RWPE1 (cell line): ENCODE measurements at places on chromosomes 11 and 22.

- DNase-seq = no peak
These were observed 15.4 kb downstream of the ARHGEF17 start for GRCh38 chr11:73323464-73323863.

DNA sequence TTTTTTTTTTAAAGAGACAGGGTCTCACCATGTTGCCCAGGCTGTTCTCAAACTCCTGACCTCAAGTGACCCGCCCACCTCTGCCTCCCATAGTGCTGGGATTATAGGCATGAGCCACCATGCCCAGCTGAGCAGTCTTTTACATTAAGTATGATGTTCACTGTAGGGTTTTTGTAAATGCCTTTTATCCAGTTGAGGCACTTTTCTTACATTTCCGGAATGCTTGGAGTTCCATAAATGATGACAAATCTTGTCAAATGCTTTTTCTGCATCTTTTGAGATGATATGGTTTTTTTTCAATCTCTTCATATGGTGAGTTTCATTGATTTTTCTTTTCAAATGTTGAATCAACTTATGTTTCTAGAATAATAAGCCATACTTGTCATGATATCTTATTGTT, 29.4 kb upstream of the CTTN start:
- DNase-seq = no peak

DNA sequence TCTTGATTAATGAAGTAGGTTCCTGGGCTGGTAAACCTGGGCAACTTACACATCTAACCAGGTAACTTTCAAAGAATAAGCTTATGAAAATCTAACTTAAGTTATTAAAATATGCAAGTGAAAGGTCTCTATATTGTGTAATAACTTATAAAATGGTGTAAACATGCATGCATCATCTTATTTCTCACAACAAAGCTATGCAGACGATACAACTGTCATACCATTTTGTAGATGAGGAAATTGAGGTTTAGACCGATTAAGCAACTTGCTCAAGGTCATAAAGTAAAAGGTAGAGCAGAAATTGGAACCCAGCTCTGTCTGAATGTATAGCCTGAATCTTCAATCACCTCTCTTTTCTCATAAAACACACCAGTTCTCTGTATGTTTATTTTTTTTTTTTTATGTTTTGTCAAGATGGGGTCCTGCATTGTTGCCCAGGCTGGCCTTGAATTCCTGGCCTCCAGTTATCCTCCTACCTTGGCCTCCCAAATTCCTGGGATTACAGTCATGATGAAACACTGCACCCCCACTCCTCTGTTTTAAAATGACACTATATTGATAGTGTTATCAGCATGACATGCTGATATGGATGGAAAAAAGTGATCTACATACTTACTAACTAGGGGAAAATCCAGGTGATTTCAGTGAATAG, 109.6 kb downstream of the SGSM3 start:
- no peak for DNase-seq

DNA sequence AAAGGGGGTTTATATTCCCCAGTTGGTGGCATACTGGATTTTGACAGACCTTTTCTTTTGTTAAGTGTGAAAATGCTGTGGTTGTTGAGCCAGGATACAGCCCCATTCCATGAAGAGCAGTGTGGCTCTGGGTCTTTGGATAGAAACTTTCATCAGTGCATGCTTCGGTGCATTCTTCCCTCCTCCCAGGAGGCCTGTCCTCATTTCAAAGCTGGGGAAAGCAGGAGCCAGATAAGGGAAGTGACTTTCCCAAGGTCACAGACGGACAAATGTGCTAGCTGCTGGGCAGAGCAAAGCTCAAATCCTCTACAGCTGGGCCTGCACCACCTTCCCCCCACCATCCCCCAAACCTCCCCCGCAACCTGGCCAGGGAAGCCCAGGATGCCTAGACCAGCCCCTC, 184.5 kb upstream of the NTM start:
- DNase-seq = no peak

- no peak for DNase-seq
These were observed at the start of gene P2RX3 for GRCh38 chr11:57338142-57338541. Gene P2RX3, plus strand, starts transcription at chr11:57338352. Its CDS starts 199 bp downstream, at chr11:57338551.

DNA sequence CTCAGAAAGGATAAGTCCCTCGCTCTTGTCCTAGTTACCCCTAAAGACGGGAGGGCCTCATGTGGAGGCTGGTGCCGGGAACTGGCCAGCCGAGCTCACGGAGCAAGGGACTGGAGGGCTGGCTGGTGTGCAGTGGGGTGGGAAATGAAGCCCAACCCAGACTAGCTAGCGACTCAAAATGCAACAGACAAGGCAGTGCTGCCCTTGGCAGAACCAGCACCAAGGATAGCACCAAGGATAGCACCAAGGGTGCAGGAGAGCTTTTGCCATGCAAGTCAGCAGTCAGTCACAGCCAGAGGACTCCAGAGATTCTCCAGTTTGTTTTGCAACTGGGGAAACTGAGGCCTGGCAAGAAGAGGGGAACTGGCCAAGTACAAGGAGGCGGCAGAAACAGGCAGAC, 6.5 kb upstream of the BATF2 start:
- no peak for DNase-seq

DNA sequence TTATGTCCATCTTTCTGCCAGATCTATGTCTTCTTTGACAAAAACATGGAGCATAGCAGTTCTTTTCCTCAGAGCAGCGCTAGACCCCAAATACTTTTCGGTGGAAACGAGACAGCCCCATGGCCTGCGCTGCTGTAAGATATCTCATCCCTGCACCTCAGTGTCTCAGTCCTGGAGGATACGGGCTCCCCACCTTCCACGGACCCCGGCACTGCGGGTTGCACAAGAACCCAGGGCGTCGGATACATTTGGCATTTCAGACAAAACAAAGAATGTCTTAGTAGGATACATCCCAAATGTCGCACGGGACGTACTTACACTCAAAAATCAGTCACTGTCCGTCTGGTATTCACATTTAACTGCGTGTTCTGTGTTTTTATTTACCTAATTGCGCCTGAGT, 9.9 kb upstream of the GAL start:
- DNase-seq = no peak

- DNase-seq = no peak
These were observed 55.3 kb upstream of the BMAL1 start for GRCh38 chr11:13222285-13222684.

DNA sequence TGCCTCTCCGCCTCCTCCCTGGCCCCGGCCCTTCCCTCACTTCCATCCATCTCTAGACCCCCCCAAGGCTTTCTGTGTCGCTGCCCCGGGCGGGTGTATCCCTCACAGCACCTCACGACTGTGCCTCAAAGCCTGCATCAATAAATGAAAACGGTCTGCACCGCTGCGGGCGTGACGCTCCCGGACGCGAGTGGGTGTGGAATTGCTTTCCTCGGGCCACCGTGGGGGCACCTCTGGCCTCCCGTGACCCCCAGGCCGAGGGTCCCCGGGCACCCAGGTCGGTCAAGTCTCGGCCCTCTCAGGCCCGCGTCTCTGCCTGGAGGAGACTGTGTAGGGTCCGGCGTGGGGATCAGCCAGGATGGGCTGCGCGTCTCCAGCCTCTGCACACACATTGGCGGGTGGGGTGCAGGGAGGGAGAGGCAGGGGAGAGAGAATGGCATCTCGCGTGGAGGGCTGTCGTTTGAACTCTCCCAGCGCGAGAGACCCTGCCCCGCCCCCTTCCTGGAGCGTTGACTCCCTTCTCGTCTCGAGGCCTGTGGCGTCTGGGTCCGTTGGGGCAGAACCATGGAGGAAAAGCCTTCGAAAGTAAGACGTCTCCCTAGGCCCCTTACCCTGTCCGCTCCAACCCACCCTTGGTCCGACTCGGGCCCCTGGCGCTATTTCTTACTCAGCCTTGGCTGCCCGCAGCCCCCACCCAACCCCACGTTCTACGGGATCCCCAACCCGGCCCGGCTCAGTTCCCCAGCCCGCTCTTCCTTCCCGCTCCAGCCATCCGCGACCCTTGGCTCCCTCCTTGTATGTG, at the start of gene CATSPERZ:
TSS of gene CATSPERZ (plus strand) at position 512 of the 802 bp plus-strand sequence. CDS start at position 565, 53 bp downstream.
- DNase-seq = no peak

DNA sequence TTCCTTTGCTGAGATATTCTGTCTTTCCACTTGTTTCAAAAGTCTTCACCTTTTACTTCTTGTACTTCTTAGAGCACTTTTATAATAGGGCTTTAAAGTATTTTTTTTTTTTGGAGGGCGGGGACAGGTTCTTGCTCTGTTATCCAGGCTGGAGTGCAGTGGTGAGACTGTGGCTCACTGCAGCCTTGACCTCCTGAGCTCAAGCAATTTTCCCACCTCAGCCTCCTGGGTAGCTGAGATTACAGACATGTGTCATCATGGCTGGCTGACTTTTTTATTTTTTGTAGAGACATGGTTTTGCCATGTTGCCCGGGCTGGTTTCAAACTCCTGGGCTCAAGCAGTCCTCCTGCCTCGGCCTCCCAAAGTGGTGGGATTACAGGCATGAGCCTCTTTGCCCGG, 57.9 kb downstream of the DYNC2H1 start:
- DNase-seq = no peak

- DNase-seq = no peak
These were observed 1.4 kb downstream of the SLC17A6 start for GRCh38 chr11:22339611-22340010.

DNA sequence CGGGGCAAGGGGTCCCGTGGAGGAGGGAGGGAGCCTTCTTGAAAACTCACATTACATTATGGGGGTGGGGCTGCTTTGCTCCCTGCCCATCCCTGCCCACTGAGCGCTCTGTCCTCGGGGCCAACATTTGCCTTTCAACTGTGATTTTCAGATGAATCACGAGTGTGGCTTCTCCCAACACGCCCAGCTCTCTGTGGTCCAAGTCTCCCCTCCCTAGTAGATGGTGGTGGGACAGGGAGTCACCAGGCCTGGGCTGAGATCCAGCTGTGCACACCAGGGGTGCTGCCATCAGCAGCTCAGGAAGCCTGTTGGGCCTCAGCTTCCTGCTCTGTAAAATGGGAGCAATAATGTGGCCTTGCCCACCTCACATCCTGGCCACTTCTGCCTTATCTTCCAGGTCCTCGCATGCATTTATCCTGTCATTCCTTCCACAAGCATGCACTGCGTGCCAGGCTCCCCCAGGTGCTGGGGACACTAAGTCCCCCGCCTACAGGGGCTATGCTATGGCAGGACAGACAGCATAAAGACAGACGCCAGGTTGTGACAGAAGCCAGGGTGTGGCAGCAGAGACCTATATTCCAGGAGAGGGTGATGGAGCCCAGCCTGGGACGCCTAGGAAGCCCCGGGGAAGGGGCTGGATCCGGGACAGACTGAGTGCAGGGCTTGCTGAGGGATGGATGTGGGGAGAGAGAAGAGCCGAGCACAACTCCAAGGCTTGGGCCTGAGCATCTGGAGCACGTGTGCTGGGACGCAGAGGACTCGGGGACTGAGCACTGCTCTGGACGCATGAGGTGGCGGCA, 30.5 kb downstream of the NFAM1 start:
- no peak for DNase-seq

DNA sequence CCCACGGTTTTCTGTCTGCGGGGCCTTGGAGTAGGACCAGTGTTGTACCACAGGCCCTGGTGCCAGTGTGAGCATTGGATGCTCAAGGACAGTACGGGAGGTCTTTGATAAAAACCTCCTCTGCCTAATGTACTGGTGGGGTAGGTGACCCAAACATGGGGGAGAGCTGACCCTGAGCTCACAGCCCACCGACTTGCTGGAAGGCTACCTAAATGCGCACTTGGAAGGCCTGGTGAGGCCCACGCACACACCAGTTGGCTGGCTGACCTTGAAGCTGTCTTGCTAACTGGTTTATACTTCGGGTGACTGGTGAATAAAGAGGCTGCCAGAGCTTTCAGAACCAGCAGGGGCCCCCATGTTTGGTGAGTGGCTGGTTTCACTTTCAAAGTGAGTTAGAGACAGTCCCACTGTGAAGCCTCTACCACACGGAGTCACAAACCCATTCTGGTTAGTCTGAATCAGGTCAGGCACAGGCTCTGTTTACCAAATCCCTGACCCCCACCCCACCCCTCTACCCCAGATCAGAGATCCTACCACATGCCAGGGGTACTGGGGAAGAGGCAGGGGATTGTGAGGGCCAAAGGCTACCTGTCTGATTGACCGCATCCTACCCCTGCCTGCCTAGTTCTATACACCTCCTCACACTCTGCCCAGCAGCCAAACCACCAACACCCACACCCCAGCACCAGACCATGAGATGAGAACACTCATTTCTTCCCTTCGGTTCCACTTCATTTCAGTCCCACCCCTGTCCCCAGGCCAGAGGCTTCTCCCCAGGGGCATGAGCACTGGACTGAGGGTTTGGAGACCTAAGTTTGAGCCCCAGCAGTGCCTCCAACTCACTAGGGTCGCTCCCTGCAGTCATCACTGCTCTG, 12.7 kb upstream of the IL2RB start:
- no peak for DNase-seq

GRCh38 chr11:60838132-60838531, 3.8 kb upstream of the CCDC86 start:
- no peak for DNase-seq

DNA sequence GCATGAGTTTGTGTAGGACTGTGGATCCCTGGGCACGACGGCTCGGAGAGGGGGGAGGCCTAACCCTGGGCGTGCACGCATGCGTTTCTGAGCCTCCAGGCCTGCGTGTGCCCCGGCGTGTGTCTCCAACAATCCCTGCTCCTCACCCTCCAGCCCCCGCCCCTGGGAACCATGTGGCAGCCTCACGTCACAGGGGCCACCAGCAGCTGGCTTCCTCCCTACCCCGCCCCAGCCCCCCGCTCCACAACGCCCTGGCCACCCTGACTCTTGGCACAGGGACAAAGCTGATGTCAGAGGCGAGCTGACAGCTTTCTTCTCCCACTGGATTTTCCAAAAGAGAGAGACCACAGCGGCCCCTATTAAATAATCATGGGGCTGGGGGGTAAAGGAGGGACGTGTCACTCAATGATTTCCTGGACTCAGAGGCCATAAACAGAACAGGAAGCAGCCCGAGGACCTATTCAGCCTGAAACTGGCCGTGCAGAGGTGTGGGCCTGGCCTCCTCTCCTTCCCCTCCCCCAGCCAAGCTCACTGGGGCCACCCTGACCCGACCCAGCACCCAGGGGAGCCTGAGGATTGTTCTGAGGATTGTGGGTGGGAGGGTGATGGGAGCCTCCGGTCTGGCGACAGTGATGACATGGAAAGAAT, 6.8 kb upstream of the LIF start:
- no peak for DNase-seq

- DNase-seq = no peak
These were observed 82.3 kb downstream of the TRMU start for GRCh38 chr22:46417769-46418168.

GRCh38 chr22:45686836-45687235, 15.2 kb downstream of the ATXN10 start:
- DNase-seq = no peak

DNA sequence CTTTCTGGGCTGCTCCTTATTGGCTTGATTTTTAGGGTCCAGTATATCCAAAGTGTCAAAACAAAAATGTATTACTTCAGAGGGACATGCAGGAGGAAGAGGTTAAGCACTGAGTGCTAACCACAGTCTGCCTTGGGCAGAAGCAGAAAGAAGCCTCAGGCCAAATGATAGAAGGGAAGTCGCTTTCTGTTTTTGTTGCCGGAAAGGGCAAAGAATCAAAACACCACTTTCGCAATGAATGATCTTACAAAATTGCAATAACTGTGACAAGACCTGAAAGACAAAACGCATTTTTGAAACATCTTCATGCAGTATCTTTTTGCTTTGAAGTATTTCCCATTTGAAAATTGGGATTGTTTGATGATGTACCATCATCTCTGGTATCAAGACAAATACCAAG, 70.1 kb upstream of the PICALM start:
- no peak for DNase-seq

GRCh38 chr11:23100726-23101125, 240.5 kb upstream of the CCDC179 start:
- no peak for DNase-seq

- no peak for DNase-seq
These were observed 73.6 kb upstream of the PHOX2A start for GRCh38 chr11:72317570-72317969.

- DNase-seq = no peak
These were observed 100.8 kb upstream of the CLPB start for GRCh38 chr11:72535194-72535547.
